C1 segment of cervical spinal cord (tissue), 14 donors: ENCODE measurements at places on chromosomes 6 and 20.

DNA sequence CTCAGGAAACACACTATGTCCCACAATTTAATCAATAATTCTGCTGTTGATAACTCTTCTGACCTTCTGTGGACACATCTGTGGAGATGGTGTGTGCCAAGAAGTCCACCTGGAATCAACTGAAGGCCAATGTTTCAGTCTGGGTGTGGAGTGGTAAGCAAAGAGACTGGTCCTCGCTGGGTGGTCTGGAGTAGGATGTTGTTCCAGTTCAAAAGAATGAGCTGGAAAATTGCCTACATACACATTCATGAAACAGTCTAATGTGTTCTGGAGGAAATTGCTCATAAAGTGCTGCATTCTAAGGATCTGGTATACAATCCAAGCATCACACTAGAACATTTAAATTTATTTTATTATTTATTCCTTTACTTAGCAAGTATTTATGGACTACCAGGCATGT, 33.9 kb upstream of the TBX18 start:
- DNase-seq, result no peak

DNA sequence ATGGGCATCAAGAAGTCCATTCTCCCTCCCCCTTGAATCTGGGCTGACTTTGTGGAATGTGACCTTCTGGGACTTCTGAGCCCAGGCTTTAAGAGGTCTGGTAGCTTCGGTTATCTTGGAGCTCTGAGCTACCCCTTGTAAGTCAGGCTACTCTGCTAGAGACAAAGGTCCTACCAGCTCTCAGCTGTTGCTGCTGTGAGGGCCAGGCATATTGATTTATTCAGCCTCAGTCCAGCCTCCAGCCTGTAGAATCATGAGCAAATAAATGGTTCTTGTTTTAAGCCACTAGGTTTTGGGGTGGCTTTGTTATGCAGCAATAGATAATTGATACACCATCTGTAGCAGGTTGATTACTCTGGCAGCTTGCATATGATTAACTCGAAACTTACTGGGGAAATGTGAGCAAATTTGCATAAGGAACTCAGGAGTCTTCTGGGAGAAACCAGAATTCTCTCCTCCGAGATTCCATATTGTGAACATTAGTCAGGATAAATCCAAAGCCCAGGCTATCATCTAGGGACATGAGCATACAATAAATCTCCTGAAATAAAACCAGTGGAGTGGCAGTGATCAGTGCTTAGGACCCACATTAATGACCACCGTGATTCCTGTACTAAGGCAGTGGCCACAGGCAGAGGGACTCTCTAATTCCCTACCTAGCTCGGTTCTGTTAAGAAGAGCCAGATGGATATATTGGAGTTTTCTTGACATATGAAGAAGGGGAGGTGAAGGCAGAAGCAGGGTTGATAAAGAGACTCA, 336.1 kb downstream of the CDC5L start:
- DNase-seq, result no peak

- no peak for DNase-seq
Observed at GRCh38 chr6:47288267-47289090, 21.2 kb downstream of the TNFRSF21 start.

DNA sequence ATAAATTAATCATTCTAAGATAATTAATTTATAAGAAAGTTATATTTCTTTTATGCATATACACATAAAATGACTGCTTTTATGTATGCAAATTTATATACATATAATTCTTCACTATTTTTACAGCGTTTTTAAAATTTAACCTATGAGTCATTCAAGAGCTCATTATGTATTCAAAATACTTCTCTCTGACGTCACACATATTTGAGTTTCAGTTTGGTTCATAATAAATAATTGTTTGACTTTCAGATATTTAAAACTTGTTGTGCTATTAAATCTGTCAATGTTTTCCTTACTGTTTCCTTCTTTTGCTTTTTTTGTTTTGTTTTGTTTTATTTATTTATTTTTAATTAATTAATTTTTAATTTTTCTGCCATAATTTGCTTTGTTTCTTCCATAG, 467.5 kb upstream of the ADGRB3 start:
- DNase-seq, result no peak

DNA sequence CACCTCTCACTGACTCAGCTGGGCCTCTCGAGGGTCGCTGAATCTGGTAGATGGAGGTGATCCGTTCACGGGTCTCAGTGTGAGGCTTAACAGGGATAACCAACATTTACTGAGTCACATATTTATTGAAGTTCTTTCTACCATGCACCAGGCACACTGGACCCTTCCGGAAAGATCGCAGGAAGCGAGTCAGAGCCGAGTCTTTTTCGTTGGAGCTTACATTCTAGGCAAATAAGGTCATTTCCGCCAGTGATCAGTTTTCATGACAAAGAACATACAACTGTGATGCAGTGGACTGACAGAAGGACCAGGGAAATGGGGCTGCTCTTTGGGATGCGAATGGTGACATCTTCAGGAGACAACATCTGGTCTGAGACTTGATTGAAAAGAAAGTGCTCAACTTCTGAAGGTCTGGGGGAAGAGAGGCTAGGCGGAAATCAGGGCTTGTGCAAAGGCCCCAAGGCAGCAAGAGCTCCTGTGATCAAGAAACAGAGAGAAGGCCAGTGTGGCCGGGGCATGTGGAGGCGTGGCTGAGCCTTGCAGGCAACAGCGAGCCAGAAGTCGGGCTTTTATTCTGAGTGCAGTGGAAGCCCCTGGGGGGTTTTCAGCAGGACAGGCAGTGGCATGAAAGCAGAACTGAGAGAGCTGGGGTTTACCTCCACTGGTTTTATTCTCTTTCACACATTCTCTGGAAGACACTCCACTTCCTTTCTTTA, 56.7 kb downstream of the APCDD1L start:
- no peak for DNase-seq

GRCh38 chr6:117078624-117079023, 186.7 kb upstream of the VGLL2 start:
- no peak for DNase-seq

DNA sequence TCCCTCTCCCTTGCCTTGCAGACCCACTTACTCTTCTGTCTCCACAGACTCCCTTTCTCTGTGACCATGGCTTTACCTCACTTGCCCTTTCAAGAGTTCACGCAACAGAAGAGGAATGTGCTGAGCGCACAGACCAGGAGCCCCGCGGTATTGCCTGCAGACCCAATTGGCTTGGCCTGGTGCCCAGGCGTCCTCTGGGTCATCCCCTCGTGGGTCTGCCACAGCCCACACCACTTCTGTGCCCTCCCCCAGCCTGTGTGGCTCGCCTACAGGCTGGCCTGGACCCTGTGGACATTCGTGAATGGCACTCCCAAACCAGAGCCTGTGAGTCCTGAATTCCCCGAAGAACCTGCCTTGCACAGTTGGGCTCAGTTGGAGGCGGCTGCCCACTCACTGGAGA, 15.3 kb upstream of the NINL start:
- DNase-seq, result no peak

GRCh38 chr6:128335963-128336362, 184.4 kb downstream of the PTPRK start:
- no peak for DNase-seq

DNA sequence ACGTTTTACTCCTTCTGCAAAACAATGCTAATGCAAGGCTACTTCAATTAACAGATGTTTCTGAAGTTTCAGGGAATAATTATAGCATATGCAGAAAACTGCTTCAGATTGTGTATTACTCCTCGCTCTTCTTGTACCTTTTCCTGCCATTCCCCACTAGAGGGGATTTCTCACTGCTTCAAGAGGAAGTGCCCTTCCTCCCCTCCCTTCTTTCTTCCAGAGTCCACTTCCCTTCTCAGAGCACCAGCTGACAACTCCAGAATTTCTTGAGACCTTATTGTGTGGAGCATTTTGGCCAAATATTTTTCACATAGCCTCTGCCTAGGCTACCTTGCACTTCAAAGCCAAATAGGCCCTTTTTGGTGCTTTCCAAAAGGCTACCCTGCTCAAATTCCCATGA, 12.7 kb upstream of the MCUR1 start:
- no peak for DNase-seq

DNA sequence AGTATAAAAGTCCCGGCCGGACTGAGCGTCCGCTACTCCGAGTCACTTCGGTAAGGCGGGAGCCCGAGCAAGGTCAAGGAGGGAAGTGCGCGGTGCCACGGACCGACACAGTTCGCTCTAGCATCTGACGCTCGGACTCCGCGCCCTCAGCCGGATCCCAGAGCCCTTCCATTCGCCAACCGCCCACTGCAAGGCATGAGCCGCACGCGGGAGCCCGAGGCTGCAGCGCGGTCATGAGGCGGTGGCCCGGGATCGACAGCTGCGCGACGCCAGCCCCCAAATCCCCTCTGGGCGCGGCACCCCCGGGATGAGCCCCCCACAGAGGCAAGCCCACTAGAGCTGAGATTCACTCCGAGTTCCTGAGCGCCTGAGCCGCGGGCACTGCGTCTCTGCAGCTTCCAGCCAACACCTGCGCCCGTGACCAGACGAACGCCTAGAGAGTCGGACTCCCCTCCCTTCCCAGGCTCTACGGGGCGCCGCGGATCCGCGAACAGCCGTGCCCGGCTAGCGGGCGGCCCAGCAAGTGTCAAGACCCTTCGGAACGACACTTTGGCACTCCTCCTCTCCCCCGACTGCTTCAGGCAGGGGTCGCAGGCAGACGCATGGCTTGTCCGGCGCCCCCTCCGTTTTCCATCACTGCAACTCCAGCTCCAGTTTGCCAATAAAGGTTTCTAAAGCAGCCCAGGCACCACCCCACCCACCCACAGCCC, 725 bp upstream of the ISM1 start:
- no peak for DNase-seq

DNA sequence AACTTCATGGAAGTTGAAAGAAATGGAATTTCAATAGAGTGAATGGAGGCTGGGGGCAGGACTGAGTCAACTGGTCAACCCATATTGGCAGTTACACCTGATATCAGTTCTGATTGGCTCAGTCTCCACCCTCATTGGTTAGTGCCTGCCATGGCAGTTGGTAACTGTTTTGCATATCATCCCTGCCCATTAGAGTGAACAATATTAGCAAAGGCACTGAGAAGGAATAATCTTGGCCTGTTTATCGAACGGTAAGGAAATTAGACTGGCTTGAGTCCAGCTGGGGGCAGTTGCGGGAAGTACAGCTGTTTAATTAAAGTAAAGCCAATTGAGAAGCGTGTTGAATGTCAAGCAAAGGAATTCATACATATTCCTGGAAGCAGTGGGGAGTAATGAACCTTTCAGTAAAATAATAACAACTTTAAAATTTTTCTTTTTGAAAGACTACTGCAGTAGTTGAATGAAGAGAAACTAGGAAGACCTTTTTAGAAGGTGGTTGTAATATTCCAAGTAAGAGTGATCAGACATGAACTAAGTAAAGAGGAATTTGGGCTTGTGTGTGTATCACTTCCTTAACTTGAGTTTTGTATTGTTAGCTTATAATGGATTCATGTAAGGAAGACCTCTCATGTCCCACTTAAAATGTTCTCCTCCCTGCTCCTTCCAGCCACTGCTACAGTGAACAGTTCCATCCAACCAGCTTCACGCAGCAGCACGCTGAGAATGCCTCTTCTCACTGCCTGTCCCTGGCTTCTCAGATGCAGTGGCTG, 17.2 kb upstream of the FAM50B start:
- no peak for DNase-seq
